ENCODE measurements at places on chromosomes 3 and 15.

DNA sequence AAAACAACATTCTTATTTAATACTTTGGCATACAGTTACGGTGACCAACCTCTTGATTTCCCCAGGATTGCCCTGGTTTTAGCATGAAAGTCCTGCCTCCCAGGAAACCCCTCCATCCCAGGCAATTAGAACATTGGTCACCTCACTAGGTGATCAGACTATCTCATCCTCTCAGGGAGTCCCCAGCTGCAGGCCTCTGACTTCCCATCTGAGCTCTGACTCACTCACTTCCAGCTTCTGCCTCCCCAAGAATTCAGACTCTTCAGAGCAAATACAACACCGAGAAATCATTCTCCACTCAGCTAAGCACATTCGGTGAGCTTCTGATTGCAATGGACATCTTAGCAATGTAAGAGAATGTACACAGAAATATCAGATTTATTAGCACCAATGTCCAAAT is 92.4 kb upstream of the HES1 start:
- no peak for DNase-seq

DNA sequence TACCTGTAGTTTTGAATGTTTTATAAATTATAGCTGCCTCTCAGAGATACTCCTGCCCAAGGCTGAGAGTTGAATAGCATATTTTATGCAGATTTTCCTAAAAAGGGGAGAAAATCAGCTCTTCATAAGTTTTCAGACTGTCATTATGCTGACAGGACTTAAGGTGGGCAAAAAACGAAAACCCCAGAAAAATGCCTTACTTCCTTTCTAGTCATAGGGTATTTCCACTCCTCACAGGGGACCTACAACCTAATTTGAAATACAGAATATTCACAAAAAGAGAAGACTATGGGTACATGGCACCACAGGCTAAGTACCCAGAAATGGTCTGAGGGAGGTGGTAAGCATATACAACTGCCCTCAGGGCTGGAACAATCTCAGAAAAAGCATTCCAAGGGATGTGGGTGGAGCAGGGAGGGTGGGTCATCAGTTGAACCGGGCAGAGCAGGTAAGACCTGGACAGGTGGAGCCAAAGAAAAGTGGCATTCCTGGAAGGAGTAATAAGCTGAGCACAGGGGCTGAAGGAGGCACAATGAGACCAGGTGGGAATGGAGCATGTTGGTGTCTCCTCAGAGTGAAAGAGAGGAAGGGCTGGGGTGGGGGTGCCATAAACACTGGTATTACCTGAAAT is 10.6 kb upstream of the OXSR1 start:
- DNase-seq = no peak

GRCh38 chr3:173889596-173889995 is 492.1 kb downstream of the NLGN1 start:
- DNase-seq = no peak

GRCh38 chr3:139937674-139938279 is 2.8 kb downstream of the CLSTN2 start:
- DNase-seq = no peak

DNA sequence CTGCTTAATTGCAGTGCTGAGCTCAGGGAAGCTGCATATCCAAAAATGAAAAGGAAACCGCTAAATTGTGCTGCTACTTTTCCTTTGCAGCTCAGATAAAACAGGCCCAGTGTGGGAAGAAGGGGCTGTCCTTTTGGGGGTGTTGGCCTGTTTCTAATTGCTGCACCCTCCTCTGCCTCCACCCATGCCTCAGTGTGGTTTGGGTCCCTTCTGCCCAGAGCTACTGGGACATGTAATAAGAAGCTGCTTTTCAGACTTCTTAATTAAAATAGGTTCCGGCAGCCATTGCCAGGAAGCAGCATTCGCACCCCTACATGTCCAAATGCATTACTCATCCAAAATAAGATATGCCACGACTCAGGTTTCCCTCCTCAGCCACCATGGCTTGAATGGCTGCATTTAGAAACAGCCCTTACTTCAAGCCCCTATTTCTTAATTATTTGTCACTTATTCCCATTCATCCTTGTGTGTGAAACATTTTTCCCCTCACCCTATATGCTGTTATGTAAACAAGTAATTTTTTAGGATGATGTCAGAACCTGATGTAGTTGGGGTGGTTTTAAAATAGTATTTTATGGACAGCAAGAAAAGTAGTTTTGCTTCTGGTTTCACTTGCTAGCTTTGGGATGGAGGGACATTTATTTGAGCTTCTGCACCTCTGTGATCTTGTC is 235.9 kb upstream of the CTDSPL start:
- no peak for DNase-seq

DNA sequence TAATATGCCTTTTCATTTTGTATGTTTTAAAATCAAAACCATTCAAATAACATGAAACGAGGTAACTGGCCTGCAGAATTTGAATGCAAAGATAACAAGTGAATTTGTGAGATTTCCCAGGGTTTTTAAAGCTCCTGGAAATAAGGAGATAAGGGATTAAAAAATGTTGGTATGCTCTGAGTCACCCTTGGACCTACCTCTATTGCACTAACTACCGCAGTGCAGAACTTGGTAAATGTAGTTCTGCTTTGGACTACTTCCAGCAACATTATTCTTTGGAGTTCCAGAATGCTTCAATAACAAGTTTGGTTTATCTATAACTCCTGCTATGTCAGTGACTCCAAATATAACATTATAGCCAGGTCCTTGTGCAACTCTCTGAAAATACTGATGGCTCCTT is 201.7 kb downstream of the GAP43 start:
- no peak for DNase-seq

DNA sequence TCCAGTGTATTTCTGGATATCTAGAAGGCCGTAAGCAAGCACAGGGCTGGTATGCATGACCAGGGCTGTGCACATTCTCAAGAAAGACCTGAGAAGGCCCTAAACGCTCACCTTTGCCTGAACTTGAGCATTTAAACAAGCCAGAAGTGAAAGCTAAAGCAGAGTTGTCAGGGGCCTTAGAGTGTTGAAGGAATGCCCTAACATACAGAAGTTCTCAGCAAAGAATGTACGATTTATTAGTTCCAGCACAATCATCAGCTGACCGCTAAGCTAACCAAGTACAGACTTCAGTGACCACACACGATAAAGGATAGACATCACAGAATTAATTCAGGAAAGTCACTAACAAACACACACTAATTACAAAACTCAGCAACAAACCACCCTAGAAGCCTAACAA is 8.7 kb downstream of the HLTF start:
- no peak for DNase-seq

DNA sequence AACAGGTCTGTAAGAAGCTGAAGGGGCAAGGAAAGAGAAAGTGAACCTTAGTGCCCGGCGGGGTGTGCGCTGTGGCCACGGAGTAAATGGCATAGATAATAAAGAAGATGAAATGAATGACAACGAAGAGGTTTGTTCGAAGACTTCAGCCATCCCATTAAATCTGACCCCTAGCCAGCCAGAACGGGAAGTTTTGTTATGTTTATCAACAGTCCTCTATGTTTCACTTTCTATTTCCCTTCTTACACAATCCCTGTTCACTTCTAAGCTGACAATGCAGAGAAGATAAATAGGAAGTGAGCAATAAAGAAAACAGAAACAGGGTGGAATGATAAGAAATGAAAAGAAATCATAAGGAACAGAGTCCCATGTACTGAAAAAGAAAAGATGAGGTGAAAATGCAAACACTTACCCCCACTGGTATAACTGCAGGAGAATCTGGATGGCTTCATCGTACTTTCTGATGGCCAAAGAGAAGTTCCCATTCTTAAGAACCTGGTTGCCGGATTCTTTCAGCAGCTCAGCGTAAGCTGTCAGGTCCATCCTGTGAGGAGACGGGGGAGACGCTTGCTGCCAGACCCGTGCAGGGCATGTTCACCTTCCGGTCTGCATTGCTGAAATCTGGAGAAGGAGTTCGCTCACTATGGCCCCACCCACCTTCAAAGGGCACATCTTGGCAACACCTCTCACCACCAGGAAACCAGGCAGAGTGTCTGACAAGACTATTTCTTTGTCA is 36.8 kb downstream of the TRANK1 start:
- no peak for DNase-seq

DNA sequence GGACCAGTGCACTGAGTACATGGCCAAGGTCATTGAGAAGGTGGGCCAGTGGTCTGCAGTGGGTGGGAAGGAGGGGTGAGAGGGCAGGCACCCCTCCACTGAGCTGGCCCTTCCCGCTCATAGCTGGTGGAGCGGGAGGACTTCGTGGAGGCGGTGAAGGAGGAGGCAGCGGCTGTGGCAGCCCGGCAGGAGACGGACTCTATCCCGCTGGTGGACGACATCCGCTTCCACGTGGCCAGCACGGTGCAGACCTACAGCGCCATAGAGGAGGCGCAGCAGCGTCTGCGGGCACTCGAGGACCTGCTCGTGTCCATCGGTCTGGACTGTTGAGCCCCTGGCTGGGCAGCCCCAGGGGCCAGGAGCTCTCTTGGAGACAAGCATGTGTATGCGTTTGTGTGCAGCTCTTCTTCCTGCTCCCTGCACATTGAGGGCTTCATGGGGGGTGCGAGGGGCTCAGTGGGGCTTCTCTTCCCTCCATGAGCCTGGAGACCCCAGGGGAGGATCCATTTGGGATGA is 7.5 kb downstream of the ABTB1 start:
- no peak for DNase-seq

- DNase-seq = no peak
Measured at GRCh38 chr3:46414739-46415138, 7.7 kb downstream of the CCRL2 start.

DNA sequence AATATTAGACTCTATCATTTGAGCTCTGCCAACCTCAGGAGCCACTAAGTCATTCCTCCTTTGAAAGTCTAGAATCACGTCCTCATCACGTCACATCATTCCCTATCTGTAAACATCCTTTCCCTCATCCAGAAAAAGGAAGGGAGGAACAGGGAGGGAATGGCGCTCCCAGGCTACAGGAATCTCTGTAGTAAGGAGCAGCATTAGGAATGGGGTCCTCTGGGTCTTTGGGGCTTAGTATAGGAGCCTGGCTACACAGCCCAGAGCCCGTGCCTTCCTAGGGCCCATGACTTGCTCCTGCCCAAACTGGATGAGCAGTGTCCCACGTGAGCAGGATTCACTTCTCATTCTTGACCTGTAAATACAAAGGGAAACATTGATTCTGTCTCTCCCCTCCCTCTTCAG is 1.6 kb downstream of the TAGLN3 start:
- DNase-seq = no peak

DNA sequence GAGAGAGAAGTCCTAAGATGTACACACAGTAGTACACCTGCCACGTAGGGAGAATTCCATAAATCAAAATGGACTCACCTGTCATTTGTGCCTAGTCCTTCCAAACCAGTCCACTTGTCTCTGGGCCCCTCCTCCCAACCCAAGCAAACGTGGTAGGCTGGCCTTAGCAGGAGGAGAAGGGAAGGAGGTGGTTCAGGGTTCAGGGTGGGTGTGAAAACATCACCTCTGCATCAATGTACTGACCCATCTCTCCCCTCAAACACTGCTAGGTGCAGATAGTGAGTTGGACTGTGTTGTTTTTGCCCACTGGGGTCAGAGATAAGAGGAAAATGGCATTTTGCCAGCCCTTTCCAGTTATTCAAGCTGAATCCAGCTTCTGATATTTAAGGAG is 99.3 kb downstream of the MME start:
- DNase-seq = no peak

DNA sequence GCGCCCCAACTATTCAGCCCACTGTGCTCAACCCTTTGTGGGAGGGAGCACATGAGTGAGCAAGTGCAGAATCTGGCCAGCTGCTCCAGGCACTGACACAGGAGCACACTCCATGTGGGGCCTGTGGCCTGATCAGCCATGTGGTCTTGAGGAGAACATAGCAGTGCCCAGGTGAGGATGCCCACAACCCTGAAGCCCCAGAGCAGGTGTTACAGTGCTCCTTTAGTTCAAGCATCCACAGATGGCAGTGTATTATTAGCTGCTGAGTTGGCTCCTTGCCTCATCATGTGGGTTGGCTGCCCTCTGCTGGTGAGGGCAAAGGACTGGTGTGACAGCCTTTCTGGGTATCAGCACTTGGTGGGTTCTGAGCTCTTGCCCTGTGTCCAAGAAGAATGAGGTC is 1588.2 kb downstream of the SI start:
- DNase-seq = no peak

- no peak for DNase-seq
Measured at GRCh38 chr3:188385295-188385694, 231.3 kb downstream of the LPP start.

GRCh38 chr3:43755516-43756200 is 64.9 kb downstream of the ABHD5 start:
- no peak for DNase-seq

DNA sequence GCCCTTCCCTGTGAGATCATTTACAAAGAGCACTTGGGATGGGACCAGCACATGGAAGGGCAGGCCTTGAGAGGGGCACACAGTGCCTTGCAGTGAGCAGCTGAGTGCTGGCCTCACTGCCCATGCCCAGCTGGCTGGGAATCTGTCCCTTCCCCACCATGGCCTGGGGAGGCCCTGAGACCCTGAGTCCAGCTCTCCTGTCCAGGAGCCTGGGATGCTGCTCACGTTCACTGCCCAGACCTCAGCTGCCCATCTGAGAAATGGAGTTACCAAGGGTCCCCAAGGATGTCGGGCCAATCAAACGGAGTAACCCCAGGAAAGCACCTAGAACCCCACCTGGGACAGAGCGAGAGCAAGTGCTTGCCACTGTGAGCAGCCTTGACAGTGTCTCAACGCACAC is 35.6 kb downstream of the WNT7A start:
- no peak for DNase-seq

- no peak for DNase-seq
Measured at GRCh38 chr15:26866298-26867199, at the start of gene GABRA5. Gene GABRA5 (plus strand): TSS chr15:26867062. CDS start chr15:26869249, 2,187 bp downstream.

GRCh38 chr3:45858809-45859543 is 17.1 kb upstream of the LZTFL1 start:
- DNase-seq = no peak

DNA sequence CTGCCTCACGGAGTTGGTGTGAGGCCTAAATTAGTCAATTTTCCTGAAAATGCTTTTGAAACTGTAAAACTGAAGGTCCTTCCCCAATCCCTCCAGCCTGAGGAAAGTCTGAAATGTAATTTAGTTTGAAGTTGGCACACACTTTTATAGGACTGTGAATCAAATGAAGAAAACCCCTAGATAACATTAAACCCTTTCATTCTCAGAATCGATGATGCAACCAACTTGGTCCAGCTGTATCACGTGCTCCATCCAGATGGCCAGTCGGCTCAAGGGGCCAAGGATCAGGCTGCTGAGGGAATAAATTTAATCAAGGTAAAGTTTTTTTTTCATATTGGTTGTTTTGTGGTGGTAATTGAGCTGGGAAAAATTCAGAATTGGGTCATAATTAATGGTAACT is 11.7 kb downstream of the MRPS22 start:
- no peak for DNase-seq

DNA sequence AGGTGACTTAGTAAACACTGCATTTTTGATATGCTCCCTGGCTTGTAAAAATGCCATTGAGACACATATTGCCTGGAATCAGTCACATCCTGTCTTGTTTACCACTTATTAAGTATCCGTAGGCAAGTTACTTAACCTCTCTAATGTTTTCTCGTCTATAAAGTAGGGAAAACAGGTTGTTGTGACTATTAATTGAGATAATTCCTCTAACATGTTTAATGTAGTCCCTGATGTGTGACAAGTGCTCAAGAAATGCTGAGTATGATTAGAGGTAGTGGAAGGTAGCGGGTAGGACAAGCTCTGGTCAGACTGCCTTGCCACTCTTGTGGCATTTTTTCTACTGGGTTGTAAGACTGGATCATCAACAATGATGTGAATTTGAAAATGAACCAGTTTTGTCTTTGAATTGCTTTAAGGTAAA is 54.1 kb downstream of the NFKBIZ start:
- no peak for DNase-seq

GRCh38 chr3:158152186-158152585 is 42.3 kb downstream of the RSRC1 start:
- no peak for DNase-seq

Measured in hypothalamus (tissue), 51 donors.